Suppressor macrophage treated with lipopolysaccharide for 1 hour (primary cell): ENCODE measurements at places on chromosomes 1 and 21.

DNA sequence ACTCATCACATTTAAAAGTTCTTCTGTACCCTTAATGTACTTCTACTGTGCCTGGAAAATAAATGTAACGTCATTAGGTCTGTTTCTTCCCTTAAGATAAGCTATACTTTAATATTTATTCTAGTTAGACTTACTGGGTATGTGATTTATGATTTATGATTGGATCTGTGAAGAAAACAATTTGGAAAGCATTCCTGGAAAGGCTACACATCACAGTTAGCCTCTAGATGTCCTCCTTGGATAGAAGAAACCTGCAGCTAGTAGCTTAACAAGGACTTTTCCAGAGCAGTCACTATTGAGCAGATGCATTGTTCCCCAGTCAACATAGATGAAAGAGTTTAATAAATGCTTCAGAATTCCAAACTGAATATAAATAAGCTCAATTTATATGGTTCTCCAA, 22.2 kb upstream of the ABL2 start:
- DNase-seq, result peak; percentile 26

DNA sequence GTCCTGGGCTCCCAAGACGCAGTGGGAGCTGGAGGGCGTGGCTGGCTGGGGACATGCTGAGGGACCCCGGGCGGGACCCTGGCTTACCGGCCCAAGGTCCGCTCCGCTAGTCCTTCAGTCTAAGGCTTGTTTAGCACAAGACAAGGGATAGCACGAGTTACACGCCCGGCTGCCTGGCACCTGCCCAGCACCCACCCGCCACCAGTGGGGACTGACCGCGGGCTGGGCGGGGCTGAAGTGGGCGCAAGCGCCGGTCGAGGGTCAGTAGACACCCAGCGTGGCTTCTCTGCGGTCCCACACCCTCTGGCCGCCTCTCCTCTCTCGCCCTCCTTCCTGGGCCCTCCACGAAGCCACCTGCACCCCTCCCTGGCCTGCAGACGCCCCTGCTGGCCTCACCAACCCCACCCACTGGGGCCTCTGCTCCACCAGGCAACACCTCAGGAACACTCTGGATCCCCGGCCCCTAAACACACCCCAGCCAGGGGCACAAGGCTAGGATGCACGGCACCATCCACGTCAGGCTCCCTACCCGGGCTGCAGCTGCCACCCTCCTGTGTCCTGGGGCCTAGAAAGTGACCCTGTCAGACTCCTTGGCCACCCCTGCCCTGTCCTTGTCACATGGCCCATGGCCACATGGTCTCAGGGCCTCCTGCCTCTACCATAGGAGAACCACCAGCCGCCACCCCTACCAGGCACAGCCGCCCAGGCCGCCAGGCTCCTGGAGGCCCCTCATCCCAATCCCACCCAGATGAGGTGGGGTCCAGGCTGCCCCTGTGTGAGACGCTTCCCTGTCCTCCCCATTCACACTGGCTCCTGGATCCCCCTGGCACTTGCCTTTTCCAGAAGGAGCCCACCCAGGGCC, 6.1 kb downstream of the TAS1R3 start:
- no peak for DNase-seq

DNA sequence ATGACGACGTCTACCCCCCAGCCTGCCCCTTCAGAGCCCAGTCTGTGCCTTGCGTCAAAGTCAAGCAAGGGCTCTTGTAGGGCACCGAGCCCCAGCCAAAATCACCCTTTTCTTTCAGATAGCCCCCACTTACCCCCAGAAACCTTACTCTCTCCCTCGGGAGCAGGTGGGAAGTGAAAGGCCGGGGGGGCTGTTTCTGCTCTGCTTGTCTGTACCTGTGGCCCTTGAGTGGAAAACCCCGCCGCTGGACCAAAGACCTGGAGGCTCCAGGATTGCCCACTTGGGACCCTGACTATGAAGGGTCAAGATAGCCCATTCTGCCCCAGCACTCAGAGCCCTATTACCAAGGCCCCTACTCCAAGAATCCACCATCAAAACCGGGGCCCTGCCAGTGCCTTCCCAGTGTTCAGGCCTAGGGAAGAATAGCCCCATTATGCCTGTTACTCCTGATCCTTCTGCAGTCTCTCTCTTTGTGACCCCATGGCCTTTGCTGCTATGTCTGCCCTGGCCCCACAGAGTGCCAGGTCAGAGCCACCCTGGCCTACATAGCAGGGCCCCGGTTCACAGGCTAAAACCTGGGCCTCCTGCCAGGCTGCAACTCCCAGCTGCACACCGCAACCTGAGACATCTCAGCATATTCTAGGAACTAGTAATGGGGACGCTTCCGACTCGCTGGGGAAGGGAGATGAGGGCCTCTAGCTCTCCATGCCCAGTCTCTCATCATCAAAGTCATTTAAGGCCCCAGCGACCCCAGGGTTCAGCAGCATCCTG, 22.2 kb upstream of the HPDL start:
- DNase-seq, result no peak

- DNase-seq, result no peak
Observed at GRCh38 chr1:164803366-164803765, 244.4 kb downstream of the PBX1 start.

- no peak for DNase-seq
Observed at GRCh38 chr1:233245191-233245765, 50.2 kb downstream of the PCNX2 start.

- no peak for DNase-seq
Observed at GRCh38 chr1:113557187-113557586, 166.9 kb downstream of the MAGI3 start.

- no peak for DNase-seq
Observed at GRCh38 chr1:19191811-19192210, 18.3 kb downstream of the UBR4 start.

DNA sequence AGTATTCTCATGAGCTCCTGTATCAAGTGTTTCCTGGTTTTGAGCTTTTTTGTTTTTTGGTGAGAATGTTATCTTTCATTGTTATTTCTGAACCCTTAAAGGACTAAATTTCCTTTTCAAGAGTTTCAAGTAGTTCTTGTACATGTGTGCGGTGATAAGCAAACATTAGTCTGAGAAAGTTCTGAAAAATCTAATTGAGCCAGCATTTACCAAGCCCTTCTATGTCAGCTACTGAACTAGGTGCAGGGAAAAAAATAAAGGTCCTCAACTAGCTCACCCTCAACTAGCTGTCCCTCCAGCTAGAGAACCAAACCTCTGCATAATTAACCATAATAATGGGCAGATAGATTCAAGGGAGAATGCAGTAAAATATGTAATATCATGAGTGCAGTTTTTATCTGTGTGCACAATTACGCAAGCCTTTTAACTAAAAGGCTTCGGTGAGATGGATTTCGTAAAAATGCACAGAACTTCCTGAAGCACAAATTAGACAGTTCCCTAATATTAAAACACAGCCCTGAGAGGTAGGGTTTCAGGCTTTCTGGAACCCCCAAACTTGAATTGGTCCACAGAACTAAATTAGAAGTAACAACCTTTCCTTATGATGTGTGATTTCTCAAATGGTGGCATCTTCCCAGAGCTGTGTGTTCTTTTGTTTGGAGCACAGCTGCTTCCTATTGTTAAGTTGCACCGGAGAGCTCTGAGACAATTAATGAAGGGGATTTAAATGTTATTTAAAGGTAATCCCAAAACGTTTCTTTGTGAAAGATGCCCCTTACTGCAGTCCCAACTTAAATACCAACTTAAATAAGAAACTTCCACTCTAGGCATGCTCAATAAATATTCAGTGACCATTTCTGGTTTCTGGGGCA, 165.8 kb downstream of the NFIA start:
- DNase-seq, result no peak

DNA sequence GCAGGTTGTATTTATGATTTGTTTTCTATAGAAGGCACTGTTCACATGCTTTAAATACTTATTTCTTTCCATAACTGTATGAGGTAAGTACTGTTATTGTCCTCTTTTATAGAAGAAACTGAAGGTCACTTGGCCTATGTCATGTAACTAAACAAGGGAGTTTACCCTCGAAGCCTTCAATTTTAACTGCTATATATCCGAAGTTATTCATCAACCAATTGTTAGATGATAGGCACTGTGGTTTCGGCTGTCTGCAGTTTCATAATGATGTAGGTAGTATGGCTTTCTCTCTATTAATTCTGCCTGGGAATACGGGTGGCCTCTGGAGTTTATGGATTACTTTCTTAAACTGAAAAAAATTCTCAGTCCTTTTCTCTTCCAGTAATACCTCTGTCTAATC, 413.3 kb upstream of the ADGRL2 start:
- DNase-seq, result no peak

GRCh38 chr1:77348549-77348948, 66.7 kb downstream of the AK5 start:
- DNase-seq, result peak; percentile 35

GRCh38 chr1:9596415-9597123, 7.9 kb downstream of the TMEM201 start:
- no peak for DNase-seq

DNA sequence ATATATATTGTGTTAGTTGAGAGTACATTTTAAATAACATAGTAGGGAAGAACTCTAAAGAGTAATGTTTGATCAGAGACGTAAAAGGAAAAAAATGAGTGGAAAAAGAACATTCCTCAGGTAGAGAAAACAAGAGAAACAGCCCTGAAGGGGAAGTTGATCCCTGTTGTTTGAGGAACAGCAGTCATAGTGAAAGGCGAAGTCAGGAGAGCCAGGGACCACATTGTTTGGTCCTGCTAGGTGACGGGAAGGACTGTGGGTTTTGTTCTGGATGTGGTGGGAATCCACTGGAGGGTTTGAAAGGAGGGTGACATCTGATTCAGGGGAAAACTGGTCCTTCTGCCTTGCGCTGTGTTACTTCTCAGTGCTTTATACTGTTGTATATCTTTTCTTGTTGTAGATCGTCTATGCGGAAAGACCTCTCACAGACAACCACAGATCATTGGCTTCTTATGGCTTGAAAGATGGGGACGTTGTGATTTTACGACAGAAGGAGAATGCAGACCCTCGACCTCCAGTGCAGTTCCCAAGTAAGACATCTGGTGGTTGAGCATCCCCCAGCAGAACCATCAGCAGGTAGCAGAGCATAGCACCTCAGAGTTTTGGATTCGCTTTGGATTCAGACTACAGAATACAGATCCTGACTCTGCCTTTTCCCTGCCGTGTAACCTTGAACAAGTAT, 9.2 kb downstream of the DDI2 start:
- DNase-seq, result peak; percentile 34

GRCh38 chr1:47521034-47521881, 83.4 kb downstream of the FOXD2 start:
- DNase-seq, result no peak

- no peak for DNase-seq
Observed at GRCh38 chr1:43303471-43304313, 2.9 kb downstream of the TIE1 start.

- no peak for DNase-seq
Observed at GRCh38 chr1:61285371-61285885, 203.1 kb downstream of the NFIA start.

DNA sequence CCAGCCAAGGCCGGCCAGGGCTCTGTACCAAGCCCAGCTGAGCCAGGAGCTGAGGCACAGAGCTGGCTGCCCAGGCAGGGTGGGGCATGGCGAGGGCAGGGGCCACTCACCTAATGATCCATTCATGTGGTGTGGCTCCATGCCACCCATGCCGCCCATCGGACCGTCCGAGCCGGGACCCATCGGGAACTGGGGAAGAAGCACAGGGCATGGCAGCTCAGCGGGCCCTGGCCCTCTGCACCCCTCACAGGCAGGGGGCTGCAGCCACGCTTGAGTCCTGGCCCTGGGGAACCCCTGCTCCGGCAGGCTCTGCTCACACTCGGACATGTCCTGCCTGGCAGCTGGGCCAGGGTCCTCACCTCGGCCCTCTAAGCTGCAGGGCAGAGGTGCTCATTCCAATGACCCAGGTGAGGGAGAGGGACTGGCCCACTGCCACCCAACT, 28.7 kb downstream of the MRPL37 start:
- DNase-seq, result no peak

DNA sequence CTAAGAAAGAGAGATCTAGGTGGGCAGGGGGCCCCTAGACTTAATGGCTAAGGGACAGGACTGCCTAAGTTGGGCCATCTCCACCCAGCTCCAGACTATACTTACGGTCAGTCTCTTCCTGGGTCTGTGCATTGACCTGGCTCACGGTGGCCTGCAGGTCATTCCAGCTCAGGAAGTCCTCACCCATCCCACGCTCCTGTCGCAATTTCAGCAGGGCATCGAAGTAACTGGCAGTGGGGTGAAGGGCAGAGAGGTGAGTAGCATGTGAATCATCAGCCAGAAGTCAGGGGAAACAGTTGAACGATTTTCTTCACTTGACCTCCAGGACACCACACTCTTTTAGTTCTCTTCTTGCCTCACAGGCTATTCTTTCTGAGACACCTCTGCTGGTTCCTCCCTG, 20.5 kb downstream of the IQGAP3 start:
- DNase-seq, result peak; percentile 64

DNA sequence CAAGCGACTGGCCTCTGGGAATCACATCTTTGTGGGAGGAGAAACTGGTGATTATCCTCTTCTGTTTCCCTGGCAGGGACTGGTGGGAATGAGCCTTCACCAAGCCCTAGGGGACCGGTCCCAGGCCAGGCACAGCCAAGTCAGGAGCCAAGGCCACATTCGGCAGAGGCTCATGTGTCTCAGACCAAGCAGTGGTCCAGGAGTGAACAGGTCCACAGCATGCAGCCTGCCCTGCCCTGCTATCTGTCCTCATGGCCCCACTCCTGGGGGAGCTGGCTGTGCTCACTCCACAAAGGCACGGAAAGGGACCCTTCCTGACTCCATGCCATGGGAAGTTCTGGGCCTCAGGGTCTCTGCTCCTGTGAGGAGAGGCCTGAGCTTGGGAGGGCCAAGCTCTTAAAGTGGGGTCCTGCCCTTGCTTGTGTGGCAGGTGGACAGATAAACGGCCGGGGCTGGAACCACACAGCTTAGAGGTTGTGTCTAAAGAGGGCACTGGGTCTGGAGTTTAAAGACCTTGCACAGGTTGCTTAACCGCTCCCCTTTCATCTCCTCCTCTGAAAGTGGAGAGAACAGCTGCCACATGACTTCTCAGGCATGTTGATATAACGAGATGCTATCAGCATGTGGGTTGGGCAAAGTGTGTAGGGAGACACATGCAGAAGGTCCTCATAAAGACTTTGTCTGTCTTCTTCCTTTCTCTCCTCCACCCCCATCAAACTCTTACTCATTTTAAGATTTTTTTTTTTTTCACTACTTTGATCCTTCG, 57.5 kb downstream of the CASQ2 start:
- DNase-seq, result no peak
